Thoracic aorta (tissue), 2 donors: ENCODE measurements at places on chromosomes 6 and 20.

- H3K27ac ChIP-seq: no peak overlapping the region
- H3K4me1 ChIP-seq: no peaks in the 10 kb centered on the region
- H3K4me3 ChIP-seq: no peak overlapping the region
- H3K36me3 ChIP-seq: no peaks in the 10 kb centered on the region
These were observed 842.8 kb upstream of the CITED2 start for GRCh38 chr6:140217283-140217682.

- no peak overlapping the region for H3K4me3 ChIP-seq
- H3K4me1 ChIP-seq: no peaks in the 10 kb centered on the region
- H3K27ac ChIP-seq: no peak overlapping the region
- no peaks in the 10 kb centered on the region for H3K36me3 ChIP-seq
These were observed 147.4 kb downstream of the CDH4 start for GRCh38 chr20:61399433-61399832.

DNA sequence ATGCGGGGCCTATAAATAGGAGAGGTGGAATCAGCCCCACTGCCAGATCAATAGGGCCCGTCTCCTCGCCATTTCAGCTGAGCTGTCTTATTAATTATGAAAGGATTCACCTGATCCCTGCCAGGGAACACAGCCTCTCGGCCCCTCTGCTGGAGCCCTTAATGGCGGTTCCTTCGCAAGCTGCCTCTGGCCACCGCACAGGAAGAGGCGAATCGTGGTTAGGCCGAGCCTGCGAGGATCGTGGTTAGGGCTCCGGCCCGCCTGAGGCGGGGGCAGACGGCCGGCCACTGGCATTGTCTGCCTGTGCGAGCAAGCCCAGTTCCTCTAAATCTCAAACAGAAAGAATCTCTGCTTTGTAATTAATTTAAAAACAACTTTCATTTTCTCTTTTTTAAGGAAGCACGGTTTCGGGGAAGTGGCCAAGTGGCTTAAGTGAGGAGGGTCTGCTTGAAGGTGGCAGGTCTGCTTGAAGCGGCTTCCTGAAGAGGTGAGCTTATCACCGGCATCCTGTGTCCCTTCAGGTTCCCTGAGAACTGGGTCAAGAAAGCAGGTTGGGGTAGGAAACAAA is 9.2 kb downstream of the NRN1 start:
- peak overlapping the region; percentile 85 for H3K4me3 ChIP-seq
- no peaks in the 10 kb centered on the region for H3K36me3 ChIP-seq

DNA sequence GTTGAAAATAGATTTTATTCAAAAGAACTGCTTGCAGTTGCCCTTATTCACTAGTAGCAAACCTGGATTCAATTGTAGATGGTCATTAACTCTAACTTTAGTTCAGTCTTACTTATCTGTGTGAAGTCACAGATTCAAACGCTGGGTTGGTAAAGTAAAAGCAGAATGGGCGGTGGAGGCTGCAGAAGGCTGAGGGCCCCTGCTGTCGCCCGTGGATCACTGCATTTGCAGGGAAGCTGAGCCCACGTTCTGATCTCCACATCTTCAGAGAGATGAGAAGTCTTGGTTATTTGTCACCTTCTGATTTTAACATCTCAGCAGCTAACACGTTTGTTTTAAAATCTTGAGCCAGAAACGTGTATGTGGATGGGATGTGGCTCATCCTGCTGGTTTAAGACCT is 75.1 kb downstream of the SNX9 start:
- H3K36me3 ChIP-seq: peaks cover 17% of the 10 kb centered on the region
- H3K27me3 ChIP-seq: no peaks in the 10 kb centered on the region
- no peak for DNase-seq
- peaks cover 18% of the 10 kb centered on the region for H3K4me1 ChIP-seq
- H3K27ac ChIP-seq: no peak overlapping the region

- no peaks in the 10 kb centered on the region for H3K36me3 ChIP-seq
- no peak overlapping the region for H3K4me3 ChIP-seq
- peaks cover 1% of the 10 kb centered on the region for H3K27me3 ChIP-seq
- peaks cover 32% of the 10 kb centered on the region for H3K4me1 ChIP-seq
These were observed 2.4 kb upstream of the FOXA2 start for GRCh38 chr20:22586645-22587310.

DNA sequence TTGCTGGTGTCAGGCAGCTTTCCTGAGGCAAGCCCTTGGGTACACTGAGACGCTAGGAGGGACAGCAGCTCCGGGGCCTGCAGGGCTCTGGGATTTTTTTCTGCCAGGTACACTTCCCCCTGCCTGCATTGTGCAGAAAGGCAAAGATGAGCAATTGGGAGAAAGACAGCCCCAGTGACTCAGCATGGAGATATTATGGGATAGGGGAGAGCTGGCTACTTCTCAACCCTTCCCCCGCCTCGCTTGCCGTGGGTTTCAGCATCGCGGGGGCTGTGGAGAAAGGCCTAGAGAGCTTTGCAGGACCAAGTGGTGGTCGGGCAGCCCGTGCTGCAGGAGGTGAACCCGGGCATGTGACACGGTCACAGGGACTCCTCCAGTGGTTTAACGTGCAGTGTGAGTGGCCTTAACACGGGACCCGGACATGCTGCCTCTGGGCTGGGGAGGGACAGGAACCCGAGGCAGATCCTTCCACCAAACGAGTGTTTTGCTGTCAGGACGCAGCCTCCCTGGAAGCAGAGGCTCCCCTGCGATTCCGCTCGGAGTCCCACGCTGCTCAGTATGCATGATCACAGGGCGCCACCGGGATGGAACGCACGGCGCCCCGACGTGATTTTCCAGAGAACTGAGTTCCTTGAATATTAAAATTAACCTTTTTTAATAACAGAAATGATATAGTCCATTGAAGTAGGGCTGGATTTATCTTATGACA is 139.9 kb downstream of the CDH4 start:
- H3K4me3 ChIP-seq: no peak overlapping the region
- no peak for DNase-seq
- H3K36me3 ChIP-seq: no peaks in the 10 kb centered on the region
- H3K4me1 ChIP-seq: no peaks in the 10 kb centered on the region

DNA sequence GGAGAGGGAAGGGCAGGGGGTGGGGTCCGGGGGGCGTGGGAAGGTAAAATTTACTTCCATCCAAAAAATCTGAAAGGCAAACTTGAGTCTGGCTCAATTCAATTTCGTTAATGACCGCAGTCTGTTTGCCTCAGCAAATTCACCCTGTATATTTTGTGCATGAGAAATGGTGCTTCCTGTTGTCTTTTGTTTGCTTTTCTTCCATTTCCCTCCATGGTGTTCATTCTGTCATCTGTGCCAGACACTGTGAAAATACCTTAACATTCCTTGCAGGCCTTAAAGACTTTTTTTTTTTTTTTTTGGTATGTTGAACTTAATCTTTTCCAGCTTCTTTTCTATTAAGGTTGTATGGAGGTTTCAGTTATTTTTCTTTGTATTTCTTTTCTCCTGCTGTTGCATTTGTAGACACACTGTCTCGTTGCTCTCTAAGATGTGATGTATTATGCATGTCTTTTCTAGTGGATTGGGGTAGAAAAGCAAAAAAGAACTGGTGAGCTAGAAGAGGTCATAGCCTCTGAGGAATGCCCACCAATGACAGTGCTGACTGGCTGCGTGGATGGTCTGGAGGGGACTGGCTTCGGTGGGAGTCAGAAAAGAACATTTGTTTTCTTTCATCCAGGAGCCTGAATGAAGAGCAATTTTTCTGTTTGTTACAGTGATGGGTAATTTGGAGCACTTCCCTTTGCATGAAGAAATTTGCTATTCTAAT is 585.0 kb upstream of the MAP3K7 start:
- no peak for DNase-seq
- H3K27me3 ChIP-seq: no peaks in the 10 kb centered on the region
- no peaks in the 10 kb centered on the region for H3K36me3 ChIP-seq
